ENCODE measurements at places on chromosomes 13 and 19.
A peak's percentile ranks its signal among the peaks of the same experiment; 100 is the strongest.

DNA sequence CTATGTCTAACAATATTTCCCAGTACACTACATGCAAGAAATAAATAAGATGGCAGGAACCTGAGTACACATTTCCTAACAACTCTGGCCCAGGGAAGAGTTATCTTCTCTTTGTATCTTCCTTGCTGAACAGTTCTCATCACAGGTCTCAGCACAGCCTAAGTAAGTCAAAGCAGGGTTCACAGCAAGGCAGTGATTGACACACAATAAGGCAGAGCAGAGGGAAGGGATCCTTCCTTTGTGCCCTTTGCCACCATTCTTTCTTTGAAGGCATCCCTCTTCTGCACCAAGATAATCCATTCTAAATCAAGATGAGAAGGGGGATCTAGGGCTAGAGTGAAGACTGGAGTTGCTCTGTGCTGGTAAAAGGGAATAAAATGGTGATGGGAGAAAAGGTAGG is 73.4 kb upstream of the TRPC4 start:
- no peak for DNase-seq

GRCh38 chr13:77751513-77752456 is 54.3 kb downstream of the SLAIN1 start:
- peak; percentile 6 for DNase-seq

- peak; percentile 62 for DNase-seq
Observed at GRCh38 chr13:50740052-50740741, 103.3 kb downstream of the DLEU7 start.

GRCh38 chr19:37872383-37872782 is 34.0 kb downstream of the WDR87 start:
- DNase-seq = peak; percentile 5

- DNase-seq = peak; percentile 66
Observed at GRCh38 chr13:109974354-109974753, 188.0 kb upstream of the IRS2 start.

- DNase-seq = no peak
Observed at GRCh38 chr13:72886272-72887067, 104.5 kb downstream of the PIBF1 start.

GRCh38 chr13:31035185-31035965 is 102.9 kb downstream of the TEX26 start:
- no peak for DNase-seq

Data from foreskin fibroblast (primary cell).